A673 (cell line): ENCODE measurements at places on chromosomes 7 and 10. TPM values are rescaled to one million over a fixed set of nuclear protein-coding genes. Genes with fewer than 3 reads are reported as not detected.

DNA sequence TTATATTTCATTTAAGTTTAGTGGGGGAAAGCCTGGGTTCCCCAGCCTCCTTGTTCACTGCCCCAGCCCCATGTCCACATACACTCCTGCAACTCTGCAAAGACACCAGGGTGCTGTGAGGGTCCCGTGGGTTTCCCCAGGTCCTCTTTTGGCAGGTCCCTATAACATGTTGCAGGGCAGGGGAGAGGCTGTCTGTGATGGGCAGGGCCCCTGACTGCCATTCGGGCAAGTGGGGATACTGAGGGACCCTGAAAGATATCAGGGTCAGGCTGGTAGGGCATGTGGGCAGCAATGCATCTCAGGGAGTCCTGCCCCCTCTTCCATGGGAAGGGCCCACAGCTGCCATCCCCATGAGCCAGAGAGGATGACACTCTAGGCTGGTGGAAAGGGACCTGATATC lies 28.4 kb downstream of the RASGEF1A start:
- no peaks in the 10 kb centered on the region for H3K4me1 ChIP-seq
- H3K27ac ChIP-seq = no peak overlapping the region
- DNase-seq = no peak
- no peaks in the 10 kb centered on the region for H3K27me3 ChIP-seq

Gene MYH16
- not detected in 2 replicates for total RNA-seq

Gene RBM20
- 1.3 and 1.8 TPM in 2 replicates for total RNA-seq

DNA sequence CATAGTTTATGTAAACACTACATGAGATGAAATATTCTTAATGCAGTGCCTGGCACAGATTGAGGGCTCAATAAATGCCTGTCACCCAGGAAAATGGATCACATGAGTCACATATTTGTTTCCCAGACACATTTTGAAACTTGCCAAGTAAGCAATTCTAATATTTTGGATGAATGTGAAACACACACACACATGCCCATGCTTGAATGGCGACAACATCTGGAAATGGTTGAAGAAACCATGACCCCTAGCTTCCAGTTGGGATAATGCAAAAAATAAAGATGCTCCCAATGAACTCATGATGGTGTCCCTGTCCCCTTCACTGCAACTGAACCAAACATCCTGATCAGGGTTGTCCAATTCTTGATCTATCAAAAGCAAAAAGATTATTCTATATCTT lies 797.3 kb downstream of the XPNPEP1 start:
- H3K36me3 ChIP-seq = no peaks in the 10 kb centered on the region
- no peaks in the 10 kb centered on the region for H3K4me1 ChIP-seq
- no peaks in the 10 kb centered on the region for H3K27me3 ChIP-seq

GRCh38 chr7:97120713-97121457 lies 3.4 kb downstream of the SDHAF3 start:
- DNase-seq = no peak
- no peaks in the 10 kb centered on the region for H3K27me3 ChIP-seq
- no peak overlapping the region for H3K27ac ChIP-seq
- no peak overlapping the region for H3K4me3 ChIP-seq
- no peaks in the 10 kb centered on the region for H3K4me1 ChIP-seq

- no peak overlapping the region for H3K27ac ChIP-seq
- H3K36me3 ChIP-seq = no peaks in the 10 kb centered on the region
- H3K4me3 ChIP-seq = no peak overlapping the region
- peaks cover 19% of the 10 kb centered on the region for H3K4me1 ChIP-seq
These were observed 826.9 kb downstream of the CNTNAP2 start for GRCh38 chr7:146943483-146943882.

Gene ZNF804B
- not detected in 2 replicates for total RNA-seq

Gene RNF32
- 0.59 and 1.5 TPM in 2 replicates for total RNA-seq

- H3K36me3 ChIP-seq = no peaks in the 10 kb centered on the region
- no peak for DNase-seq
- no peaks in the 10 kb centered on the region for H3K4me1 ChIP-seq
- H3K27me3 ChIP-seq = no peaks in the 10 kb centered on the region
- no peak overlapping the region for H3K4me3 ChIP-seq
These were observed 131.0 kb downstream of the AASS start for GRCh38 chr7:122013065-122013464.

GRCh38 chr7:140476698-140477261 lies 2.5 kb downstream of the MKRN1 start:
- no peak overlapping the region for H3K4me3 ChIP-seq
- peaks cover 4% of the 10 kb centered on the region for H3K4me1 ChIP-seq
- H3K36me3 ChIP-seq = no peaks in the 10 kb centered on the region

Gene LDB3
- total RNA-seq = 0.22 and 0.34 TPM in 2 replicates

GRCh38 chr10:75718991-75719390 lies 287.6 kb downstream of the LRMDA start:
- no peak overlapping the region for H3K4me3 ChIP-seq
- no peak for DNase-seq
- H3K4me1 ChIP-seq = no peaks in the 10 kb centered on the region

GRCh38 chr10:62582101-62582705 lies 208.0 kb downstream of the ZNF365 start:
- peaks cover 18% of the 10 kb centered on the region for H3K4me1 ChIP-seq
- H3K4me3 ChIP-seq = no peak overlapping the region
- no peaks in the 10 kb centered on the region for H3K36me3 ChIP-seq
- H3K27ac ChIP-seq = peak overlapping the region; percentile 69

DNA sequence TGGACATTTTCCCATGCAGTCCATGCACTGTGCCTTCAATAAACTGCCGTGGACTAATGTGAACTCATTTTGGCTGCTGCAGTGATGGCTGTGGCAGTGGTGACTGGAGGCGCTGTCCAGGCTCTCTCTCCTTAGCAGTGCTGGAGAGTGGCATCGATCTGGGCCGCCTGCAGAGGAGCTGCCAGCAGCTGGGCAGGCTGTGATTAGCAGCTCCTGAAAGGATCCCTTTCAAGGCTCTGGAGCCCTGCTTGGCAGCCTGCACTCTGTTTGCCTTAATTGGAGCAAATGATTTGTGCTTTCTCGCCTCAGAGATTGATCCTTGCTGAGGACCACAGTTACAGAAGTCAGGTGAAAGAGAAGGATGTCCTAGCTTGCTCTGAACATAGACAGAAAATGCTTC lies 130.1 kb upstream of the VWC2 start:
- no peak for DNase-seq
- H3K36me3 ChIP-seq = no peaks in the 10 kb centered on the region
- H3K27ac ChIP-seq = no peak overlapping the region
- H3K4me3 ChIP-seq = no peak overlapping the region
- H3K4me1 ChIP-seq = no peaks in the 10 kb centered on the region

Gene CAMK1D
- 23.7 and 27.0 TPM in 2 replicates for total RNA-seq

Gene MRPS33
- total RNA-seq = 61.3 and 66.0 TPM in 2 replicates

DNA sequence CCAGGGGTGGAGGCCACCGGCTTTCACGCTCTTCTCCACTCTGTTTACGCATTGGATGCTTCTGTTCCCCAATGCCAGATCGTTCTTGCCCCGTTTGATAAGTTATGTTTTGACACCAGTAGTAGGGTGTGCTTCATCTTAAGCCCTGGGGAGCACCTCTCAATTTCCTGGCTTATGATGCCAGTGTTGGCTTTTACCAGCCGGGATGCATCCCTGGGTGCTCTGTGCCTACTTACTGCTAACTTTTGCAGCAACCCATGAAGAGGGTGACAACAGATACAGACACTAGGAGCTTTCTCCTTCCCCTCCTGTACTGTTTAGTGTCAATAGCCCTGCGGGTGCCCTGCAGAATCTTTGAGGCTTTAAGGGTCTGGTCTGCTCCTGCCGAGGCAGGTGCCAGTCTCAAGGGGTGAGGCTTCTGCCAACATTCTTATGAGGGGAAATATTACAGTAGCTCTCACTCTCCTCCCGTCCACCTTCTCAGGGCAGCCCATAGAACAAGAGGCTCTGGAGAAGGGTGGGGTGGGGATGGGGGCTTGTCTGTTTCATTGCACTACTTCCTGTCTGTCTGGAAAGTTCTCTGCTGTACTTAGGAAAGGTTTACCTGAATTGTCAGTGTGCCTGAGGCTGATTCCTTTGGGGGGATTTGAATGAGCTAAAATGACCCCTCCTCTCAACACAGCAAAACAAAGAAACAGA lies 23.3 kb downstream of the ADCY1 start:
- no peak overlapping the region for H3K4me3 ChIP-seq
- no peaks in the 10 kb centered on the region for H3K36me3 ChIP-seq
- no peaks in the 10 kb centered on the region for H3K27me3 ChIP-seq
- no peak overlapping the region for H3K27ac ChIP-seq
- no peaks in the 10 kb centered on the region for H3K4me1 ChIP-seq

GRCh38 chr7:14339861-14340260 lies 350.4 kb upstream of the ETV1 start:
- H3K36me3 ChIP-seq = no peaks in the 10 kb centered on the region
- H3K27me3 ChIP-seq = peaks cover 22% of the 10 kb centered on the region
- no peak overlapping the region for H3K4me3 ChIP-seq
- H3K27ac ChIP-seq = no peak overlapping the region

GRCh38 chr7:158568974-158569857 lies 18.4 kb downstream of the PTPRN2 start:
- no peaks in the 10 kb centered on the region for H3K4me1 ChIP-seq
- no peak for DNase-seq
- no peak overlapping the region for H3K4me3 ChIP-seq
- H3K27ac ChIP-seq = no peak overlapping the region
- peaks cover 68% of the 10 kb centered on the region for H3K27me3 ChIP-seq
